ENCODE measurements at places on chromosomes 3 and 15.

- DNase-seq = no peak
Measured at GRCh38 chr3:61136191-61136590, 115.1 kb downstream of the FHIT start.

GRCh38 chr15:62850791-62851291 lies 191.7 kb upstream of the TPM1 start:
- peak; percentile 75 for DNase-seq

DNA sequence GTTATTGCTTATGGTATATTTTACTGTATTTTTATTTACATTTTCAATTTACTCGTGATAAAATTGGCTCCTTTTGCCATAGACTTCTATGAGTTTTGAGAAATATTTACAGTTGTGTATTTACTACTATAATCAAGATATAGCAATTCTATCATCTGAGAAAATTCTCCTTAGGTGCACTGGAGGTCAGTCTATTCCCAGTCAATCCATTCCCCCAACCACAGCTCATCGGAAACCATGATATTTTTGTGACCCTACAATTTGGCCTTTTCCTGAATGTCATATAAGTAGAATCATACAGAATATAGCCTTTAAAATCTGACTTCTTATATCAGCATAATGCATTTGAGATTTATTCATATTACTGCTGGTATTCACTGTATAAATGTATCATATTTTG lies 114.7 kb upstream of the LRTM1 start:
- DNase-seq = no peak

- DNase-seq = peak; percentile 75
Measured at GRCh38 chr15:96335411-96336024, 5.0 kb downstream of the NR2F2 start.

DNA sequence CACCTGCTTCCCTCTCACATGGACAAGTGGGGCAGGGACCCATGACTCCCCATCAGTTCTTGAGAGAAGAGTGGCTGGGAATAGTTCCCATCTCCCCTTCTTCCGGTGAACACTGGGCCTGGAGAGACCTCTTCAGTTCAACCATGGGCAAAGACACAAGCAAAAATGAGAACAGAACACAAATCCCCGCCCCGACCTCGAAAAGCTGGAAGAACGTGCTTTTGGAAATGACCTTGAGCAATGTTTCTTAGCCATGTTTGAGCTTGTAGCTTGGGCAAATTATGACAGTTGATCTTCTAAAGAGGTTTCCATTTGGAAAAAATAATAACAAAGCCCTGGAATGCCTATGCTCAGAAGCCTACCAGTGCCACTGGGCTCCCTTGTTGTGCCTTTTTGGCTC lies 59.0 kb downstream of the FAM174B start:
- no peak for DNase-seq

DNA sequence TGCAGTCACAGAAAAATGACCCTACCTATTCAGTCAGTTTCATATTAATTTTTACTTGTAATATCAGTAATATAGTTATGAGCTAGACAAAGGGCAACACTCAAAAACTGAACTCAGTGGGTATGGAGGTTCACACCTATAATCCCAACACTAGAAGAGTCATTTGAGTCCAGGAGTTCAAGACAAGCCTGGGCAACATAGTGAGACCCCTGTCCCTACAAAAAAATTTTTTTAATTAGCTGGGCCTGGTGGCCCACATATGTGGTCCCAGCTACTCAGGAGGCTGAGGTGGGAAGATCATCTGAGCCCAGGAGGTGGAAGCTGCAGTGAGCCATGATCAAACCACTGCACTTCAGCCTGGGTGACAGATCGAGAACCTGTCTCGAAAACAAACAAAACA lies 3.1 kb downstream of the TMF1 start:
- DNase-seq = no peak

- no peak for DNase-seq
Measured at GRCh38 chr3:51340989-51341636, 44.0 kb upstream of the MANF start.

- peak; percentile 72 for DNase-seq
Measured at GRCh38 chr3:64992530-64993285, 304.9 kb upstream of the ADAMTS9 start.

DNA sequence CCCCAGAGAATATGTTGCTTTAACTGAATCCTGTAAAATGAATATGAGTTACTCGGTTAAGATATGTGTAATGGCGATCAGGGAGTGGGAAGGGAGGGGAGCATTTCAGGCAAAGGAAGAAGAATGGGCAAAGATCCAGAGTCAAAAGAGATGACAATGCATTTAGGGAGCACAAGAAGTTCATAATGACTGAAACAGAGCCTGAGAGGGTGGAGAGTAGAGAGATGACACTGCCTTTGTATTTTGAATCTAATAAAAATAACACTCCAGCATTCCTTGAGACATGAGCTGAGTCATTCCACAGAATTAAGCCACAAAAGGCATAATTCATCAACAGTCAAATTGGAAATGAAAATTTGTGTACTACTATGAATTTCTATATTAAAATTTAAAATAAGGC lies 105.3 kb upstream of the PEX5L start:
- no peak for DNase-seq

DNA sequence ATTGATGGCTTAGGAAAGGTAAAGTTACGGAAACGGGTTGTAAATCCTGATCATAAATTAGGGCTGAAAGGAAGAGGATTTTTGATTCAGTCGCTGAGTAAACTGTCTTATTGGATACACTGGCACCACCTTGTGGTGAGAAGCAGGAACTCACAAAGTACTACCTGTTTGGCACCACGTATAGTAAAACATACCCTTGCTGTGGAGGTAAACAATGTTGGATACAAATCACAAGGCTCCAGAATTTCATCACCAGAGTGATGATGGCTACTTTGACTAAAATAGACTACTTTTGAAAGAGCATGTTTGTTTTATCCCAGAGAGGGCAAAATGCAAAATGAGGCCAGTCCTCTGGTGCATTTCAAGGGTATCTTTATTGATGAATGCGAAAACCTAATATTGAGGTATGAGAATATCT lies 216.9 kb downstream of the IGSF11 start:
- DNase-seq = peak; percentile 88

DNA sequence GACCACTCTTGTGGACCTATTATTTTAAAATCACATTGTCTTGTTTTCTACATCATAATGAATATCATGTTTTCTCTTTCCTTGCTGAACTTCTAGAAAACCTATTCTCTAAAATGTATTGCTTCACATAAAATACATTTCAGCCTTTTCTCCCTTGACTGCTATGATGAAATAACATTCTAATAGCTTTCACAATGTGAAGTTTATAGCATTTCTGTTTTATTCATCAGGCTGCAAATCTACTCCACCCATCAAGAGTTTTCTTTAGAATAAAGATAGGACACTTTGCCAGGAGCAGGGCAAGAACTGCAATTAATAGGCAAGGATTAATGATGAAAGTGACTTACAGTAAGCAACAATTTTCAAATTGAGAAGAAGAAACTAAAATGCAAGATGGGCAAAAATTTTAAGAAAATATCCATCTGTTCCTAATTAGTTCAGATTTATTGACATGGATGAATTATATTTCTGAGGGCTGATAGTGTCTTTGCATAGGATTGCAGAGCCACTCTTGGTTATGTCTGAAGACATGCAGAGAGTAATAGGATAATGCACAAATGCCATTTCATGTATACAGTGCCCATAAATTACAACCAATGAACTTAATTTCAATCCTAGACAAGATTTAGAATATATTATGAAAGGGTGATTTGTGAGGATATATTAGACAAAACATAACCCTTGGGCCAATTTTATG lies 21.7 kb downstream of the LEKR1 start:
- DNase-seq = no peak

GRCh38 chr3:51671734-51672475 lies 853 bp downstream of the TEX264 start:
- DNase-seq = peak; percentile 94

DNA sequence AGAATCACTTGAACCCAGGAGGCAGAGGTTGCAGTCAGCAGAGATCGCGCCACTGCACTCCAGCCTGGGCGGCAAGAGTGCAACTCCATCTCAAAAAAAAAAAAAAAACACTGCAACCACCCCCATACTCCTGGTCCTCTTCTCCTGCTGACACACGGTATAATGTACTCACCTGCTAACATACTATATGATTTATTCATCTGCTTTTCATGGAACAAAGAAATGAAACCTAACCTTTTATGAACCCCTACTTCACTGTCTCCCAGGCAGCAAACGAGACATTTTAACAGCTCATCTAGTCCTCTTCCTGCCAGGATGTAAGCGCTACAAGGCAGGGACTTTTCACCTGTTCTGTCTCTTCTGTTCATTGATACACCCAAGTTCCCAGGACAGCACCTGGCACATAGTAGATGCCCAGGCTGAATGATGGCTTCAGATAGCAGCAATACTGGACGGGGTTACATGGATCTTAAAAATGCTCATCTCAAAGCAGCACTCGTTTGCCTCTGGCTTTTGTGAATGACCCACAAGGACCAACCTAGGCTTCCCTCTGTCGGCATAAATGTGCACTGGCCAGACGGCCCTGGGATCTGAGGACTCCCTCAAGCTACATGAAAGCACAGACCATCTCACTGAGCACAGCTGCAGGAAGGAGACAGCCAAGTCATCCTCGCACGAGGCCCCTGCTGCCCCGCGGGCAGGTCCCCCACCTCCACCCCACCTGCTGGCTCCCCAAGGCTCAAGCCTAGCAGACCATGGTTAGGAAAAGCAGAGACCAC lies 20.3 kb downstream of the XXYLT1 start:
- no peak for DNase-seq

DNA sequence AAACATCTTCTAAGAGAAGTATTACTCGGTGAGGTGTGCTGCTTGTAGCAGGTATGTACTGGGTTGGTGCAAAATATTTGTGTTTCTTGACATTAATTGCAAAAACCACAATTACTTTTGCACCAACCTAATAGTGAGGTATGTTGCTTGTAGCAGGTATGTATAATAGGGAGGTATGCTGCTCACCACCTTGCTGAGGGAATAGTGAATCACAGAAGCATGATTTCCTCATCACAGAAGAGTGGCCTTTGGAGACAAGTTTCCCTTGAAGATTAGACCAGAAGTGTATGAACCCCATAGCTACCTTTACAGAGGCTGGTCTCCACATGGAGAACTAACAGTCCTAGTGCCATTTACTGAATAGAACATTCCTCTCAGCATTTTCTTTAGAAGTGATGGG lies 15.5 kb downstream of the DCP1A start:
- no peak for DNase-seq

DNA sequence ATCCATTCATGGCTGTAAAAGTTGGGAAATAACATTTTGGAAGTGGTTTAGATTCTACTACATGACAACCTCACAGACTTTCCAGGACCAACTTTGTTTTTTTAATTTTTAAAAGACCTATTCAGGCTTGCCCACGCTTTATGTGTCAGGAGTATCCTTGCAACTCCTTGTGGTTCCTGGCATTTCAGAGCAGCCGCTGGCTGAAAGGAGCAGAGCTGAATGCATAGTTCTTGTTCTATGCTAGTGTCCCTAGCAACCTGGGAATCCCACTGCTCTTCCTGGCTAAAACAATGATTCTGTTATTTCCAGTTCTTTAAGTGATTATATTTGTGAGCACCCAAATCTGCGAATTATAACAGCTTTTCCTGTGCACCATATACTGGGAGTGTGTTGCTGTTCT lies 34.9 kb downstream of the CP start:
- peak; percentile 57 for DNase-seq

DNA sequence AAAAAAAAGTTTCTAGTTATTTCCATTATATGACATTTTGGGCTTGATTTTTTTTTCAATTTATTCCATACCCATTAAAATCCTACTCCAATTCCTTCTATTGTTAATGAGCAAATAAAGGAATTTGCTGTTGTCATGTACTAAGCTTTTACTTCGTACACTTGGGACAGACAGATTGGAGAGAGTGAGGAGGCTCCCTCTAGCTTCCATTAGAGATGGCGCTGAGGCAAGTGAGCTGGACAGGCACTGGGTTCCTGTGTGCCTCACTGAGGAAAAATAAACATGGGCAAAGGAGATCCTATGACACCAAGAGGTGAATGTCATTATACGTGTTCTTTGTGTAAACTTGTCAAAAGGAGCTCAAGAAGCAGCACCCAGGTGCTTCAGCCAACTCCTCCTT lies 441.1 kb upstream of the MDFIC2 start:
- peak; percentile 45 for DNase-seq

DNA sequence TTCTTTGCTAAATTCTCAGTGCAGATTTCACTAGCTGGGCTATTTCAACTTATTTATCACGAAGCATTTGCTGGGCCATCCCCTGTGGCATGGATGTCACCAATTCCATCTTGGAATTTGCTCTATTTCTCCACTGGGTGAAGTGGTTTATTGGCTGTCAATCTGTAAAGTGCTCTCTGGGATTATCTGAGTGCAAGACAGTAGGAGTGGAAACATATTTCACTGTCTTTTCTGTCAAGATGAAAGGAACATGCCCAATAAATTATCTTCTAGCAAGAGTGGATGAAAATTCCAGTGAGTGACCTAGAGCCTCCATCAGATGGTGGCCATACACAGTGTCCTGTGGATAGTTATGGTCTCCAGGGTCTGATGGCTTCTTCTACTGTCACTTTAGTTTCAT lies 25.1 kb upstream of the CTDSPL start:
- DNase-seq = no peak

GRCh38 chr3:33447958-33448357 lies 7.8 kb upstream of the UBP1 start:
- DNase-seq = no peak

DNA sequence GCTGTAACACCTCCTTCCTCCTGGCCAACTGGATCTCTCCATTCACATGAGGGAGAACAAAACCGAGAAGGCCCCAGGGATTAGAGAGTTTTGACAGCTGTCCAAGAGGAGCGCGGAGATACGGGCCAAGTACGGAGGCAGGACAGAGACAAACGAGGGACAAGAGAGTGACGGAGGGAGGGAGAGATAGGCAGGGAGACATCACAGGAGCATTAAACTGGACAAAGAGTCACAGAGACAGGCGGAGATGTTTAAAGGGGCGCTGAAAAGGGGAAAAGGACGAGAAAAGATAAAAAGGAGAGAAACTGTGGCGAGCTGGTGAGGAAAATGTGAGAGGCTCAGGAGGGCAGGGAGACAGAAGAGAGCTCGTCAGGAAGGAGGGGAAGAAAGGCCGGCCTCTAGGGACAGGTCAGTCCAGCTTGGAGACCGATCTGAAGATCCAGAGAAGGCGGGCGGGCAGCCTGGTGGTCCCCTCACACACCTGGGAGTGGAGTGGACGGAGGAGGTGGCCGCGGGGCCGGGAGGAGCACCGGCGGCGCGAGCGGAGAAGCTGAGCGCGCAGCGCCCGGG lies 40.5 kb upstream of the ROPN1 start:
- DNase-seq = peak; percentile 54

DNA sequence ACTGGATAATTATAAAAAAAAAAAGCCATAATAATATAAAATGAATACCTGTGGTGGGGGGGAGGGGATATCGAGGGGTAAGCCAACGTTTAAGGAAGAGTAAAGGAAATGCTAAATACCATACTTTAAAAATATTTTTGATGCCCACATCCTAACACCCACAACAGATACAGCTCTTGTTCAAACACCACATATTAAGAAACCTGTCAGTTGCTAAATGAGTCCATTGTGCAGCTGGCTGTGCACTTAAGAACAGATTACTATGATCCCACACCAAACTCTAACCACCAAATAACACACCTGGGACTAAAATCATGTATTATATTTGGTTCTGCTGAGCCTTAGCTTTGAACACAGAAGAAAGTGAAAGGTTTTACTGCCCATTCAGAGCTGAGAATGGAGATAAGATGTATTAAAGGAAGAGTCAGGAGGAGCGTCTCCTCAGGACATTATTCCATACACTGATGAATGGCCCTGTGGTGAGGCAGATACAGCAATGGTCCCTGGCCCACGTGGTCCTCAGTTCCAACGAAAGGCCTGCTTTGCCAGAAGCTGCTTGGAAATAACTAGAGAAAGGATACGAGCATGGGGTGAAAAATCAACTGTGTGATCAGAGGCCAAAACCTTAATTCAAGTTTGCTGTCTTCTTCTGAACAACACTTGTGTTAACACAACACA lies 515.4 kb downstream of the FOXP1 start:
- no peak for DNase-seq
